ENCODE measurements at places on chromosomes 3 and 15.

- DNase-seq: peak; percentile 62
These were observed 95.7 kb downstream of the OXSM start for GRCh38 chr3:25885544-25885943.

- DNase-seq: peak; percentile 57
These were observed 357.4 kb downstream of the TBL1XR1 start for GRCh38 chr3:176839901-176840300.

GRCh38 chr3:178709051-178709450, 172.8 kb downstream of the KCNMB2 start:
- DNase-seq: peak; percentile 19

- no peak for DNase-seq
These were observed 74.8 kb downstream of the SCN5A start for GRCh38 chr3:38574411-38575278.

DNA sequence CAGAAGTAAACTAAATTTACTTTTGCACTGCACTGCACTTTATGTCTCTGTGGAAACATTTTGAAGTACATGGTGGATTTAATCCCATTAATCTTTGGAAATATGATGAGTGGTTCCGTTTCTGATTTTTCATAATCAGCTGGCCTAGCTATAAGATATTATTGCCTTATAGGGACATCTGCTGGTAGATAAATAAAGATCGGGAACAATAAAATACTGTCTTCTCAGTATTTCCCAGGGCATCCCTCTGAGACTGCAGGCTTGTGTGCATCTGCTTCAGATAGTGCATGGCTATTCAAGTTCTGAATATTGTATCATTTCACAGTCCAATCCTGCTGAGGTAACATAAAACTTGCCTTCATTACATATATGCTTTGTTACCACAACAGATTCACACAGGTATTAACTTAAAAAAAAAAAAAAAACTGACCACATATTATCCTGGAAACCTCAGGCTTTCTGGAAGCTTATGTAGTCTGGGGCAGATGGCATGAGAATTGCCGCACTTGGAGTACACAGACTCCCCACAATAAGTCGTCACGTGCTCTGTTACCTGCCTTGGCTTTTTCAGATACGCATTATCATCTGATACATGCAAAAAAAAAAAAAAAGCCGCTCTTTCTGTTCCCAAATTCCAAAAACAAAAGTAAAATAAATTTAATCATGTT, 330.8 kb upstream of the AGTR1 start:
- peak; percentile 46 for DNase-seq

DNA sequence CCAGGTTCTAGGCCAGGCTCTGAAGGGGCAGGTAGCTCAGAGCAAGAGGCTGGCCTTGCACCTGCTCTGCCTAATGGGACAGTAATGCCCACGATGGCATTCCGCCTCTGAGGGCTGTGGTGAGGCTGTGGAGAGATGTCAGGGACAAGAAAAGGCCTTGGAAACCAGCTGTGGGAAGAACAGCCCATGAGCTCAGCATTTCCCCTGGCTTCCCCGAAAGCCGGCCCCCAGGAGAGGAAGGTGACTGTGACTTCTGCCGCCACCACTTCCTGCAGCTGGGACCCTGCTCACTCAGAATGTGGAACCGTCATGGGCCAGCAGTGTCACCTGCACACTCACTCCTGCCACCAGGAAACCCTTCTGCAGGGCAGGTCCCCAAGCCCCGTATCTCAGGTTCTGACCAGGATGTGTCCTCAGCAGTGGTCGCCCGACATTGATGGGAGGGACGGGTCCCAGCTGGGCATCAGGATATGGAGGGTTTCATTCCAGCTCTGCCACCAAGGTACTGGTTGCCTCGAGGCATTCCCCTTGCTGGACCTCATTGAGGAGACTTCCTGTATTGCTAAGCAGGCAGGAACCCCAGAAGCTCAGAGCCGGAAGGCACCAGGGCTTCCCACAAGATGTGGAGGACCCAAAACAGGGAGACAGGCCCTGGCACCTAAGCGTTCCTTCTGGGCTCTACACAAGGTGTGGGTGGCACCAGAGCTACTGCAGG, 30.7 kb downstream of the SEMA7A start:
- DNase-seq: no peak

- DNase-seq: no peak
These were observed 3.2 kb downstream of the SHF start for GRCh38 chr15:45184562-45185041.

DNA sequence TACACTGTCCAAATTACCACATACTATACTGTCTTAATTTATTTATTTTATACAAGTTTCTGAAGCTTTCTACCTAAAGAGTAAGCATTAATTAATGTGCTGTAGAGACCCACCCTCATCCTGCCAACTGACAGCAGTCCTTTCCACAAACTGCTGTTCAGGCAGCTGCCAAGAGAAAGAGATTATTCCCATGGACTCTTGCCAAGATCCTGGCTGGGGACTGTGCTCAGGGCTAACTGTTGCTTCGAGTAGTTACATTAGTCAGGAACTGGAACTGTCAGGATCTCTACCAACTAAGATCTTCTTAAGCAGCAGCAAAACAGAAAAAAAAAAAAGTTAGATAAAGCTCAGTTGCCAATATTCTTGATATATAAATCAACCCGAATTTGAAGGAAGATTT, 398.8 kb downstream of the MECOM start:
- DNase-seq: peak; percentile 51

- DNase-seq: no peak
These were observed 195.1 kb downstream of the GHSR start for GRCh38 chr3:172253200-172253599.

DNA sequence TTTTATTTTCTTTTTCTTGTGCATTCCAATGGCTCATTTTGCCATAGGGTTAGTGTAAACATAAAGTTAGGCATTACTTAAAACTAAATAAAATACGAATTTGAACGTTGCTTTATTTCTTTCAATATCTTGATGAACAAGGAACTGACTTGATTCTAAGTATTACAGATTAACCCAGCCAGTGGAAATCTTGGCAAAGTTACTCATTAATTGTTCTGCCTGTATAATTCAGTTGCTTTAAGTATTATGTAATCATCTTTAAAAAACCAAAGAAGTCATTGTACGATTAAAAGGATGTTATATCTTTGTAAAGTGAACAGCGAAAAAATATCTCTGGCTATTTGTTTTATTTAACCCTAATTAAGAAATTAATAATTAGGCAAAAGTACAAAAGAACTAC, 737.9 kb upstream of the BCHE start:
- no peak for DNase-seq

DNA sequence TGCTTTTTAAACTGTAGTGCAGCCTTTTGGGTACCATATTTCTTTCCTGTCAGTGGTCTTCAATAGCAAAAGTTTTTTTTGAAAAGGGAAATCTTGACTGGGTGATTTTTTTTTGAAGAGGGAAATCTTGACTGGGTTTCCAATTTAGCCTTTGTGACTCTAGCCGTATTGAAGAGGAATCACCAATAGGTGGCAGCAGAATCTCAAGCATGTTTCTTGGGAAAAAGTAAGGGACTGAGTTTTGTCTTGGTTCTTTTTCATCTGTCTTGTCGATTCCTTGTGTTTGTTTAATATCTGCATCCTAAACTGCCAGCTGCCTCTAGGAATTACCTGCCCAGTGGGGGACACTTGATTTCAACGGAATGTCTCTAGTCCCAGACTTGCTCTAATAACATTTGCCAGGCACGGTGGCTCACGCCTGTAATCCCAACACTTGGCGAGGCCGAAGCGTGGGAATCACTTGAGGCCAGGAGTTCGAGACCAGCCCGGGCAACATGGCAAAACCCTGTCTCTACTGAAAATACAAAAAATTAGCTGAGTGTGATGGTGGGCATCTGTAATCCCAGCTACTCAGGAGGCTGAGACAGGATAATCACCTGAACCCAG, 89.2 kb downstream of the RBPMS2 start:
- DNase-seq: peak; percentile 51

DNA sequence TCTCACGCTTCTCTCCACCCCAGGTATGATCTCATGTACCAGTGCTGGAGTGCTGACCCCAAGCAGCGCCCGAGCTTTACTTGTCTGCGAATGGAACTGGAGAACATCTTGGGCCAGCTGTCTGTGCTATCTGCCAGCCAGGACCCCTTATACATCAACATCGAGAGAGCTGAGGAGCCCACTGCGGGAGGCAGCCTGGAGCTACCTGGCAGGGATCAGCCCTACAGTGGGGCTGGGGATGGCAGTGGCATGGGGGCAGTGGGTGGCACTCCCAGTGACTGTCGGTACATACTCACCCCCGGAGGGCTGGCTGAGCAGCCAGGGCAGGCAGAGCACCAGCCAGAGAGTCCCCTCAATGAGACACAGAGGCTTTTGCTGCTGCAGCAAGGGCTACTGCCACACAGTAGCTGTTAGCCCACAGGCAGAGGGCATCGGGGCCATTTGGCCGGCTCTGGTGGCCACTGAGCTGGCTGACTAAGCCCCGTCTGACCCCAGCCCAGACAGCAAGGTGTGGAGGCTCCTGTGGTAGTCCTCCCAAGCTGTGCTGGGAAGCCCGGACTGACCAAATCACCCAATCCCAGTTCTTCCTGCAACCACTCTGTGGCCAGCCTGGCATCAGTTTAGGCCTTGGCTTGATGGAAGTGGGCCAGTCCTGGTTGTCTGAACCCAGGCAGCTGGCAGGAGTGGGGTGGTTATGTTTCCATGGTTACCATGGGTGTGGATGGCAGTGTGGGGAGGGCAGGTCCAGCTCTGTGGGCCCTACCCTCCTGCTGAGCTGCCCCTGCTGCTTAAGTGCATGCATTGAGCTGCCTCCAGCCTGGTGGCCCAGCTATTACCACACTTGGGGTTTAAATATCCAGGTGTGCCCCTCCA, 19.1 kb downstream of the TYRO3 start:
- no peak for DNase-seq

- DNase-seq: peak; percentile 32
These were observed 97.8 kb upstream of the MEF2A start for GRCh38 chr15:99467853-99468464.

- DNase-seq: no peak
These were observed 15.6 kb downstream of the LZTFL1 start for GRCh38 chr3:45826321-45826720.

GRCh38 chr3:178718995-178719635, 182.9 kb downstream of the KCNMB2 start:
- peak; percentile 64 for DNase-seq

DNA sequence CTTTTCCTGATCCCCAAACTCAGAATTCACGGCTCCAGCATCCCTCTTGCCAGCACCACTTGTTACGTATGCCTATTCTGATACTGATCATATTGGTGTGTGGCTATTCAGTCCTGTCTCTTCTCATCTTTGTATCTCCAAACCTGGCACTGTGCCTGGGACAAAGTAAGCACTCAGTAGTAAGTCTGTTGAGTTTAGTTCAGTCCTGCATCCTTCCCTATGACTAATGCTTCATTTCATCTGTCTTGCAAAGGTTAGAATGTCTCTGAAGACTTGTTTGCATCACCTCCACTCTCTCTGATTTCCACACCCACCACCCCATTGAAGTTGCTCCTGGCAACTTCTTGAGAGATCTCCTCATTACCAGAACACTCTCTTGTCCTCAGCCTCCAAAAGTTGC, 80.3 kb downstream of the HMG20A start:
- DNase-seq: peak; percentile 85

DNA sequence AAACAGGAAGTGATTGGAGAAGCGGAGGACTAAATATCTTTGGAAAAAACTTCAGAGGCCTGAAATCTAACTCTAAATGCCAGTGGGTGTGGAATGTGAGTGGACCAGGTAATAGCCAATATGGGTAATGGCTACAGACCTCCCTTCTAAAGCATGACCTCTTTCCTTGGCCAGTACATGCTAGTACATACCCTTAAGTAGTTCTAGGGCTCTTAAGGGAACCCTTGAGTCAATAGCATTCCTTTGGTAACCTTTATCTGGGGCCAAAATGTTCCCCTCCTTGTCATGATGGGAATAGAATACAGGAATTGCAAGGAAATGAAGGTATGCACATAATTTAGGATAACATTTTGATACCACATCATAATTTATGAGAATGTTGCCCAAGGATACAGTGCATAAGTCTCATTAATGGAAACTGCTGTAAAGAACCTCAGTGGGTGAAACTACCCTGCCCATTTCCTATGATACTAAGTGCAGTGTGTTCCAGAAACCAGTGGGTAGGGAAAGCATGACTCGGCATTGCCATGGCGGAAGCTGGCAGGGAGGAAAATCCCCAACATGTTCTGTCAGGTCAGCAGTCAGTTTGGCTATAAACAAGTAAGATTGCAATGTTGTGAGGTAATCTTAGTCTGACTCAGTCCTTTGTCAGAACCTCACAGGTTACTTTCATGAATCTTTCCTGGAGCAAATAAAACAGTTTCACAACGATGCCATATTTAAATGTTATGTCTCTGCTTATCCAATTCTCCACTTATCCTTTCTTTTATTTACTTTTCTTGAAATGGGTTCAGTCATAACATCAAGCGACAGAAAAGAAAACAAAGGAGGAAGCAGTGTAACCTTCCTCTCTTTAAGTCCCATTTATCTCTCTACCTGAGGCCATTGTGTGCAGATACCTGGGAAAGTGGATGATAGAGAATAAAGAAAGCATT, 23.5 kb upstream of the RAP2B start:
- peak; percentile 87 for DNase-seq

DNA sequence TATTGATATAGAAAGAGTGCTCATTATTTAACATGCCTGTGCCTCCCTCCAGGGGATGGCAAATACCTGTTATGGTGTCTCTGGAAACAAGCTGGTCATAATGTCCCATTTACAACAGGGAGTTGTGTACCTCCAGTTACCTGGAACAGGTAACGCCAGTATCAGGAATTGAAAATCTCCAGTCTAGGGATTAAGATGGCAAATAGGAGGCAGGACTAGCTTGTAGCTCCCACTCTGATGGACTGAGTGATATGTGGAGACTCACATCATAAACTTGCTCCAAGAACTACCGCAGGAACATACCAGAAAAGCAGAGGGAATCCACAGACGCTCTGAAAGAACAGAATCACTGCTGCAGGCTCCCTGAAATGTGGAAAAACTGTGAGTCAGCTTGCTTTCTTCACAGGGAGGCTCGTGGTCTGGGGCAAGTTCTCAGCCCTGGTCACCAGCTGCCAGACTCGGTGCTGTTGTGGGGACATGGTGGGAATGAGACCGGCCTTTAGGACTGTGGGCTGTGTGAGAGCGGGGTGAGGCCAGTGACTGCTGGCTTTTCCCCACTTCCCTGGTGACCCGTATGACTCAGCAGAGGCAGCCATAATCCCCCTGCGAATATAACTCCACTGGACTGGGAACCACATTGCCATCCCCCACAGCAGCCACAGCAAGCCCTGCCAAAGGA, 97.4 kb downstream of the KCNAB1 start:
- peak; percentile 49 for DNase-seq

DNA sequence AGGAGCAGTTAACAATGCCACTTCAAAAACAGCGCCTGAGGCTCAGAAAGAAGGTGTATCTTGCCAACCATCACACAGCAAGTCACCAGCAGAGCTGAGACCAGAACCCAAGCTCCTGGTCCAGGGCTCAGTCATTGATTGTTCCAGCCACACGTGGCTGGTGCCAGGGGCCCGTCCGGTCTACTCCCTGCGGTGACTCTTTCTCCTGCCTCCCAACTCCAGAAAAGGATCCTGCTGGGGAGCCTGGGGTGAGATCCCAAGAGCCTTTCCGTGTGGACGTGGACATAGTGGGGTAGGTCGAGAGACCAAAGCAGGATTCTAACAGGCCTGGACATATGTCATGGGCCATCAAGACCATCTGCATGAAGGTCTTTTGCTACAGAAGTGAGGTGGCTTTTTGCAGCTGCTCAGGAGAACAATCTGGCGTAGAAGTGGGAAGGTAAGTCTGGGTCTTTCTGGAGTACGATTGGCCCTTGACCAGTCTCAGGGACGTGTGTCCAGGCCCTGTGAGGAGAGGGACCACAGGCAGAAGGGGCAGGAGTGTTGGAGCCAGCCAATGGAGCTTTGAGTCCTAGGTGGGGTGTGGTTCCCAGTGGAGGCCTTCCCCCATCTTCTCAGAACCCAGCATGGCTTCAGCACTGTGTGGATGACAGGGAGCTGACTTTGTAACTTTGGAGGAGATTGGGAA, 105.4 kb downstream of the HMG20A start:
- DNase-seq: no peak

GRCh38 chr3:36455406-36455805, 75.1 kb downstream of the STAC start:
- DNase-seq: no peak
